Activated CD4-positive, alpha-beta T cell treated with anti-CD3 and anti-CD28 coated beads for 36 hours (primary cell): ENCODE measurements at places on chromosomes 11 and 22. TPM values are rescaled to one million over a fixed set of nuclear protein-coding genes. Genes with fewer than 3 reads are reported as not detected.

The RIC3 gene
- 13.9 TPM for total RNA-seq

- no peak for DNase-seq
Observed at GRCh38 chr11:130592056-130592455, 143.6 kb downstream of the ADAMTS15 start.

GRCh38 chr22:32558681-32559355 lies 84.2 kb downstream of the FBXO7 start:
- DNase-seq, result peak; percentile 11

DNA sequence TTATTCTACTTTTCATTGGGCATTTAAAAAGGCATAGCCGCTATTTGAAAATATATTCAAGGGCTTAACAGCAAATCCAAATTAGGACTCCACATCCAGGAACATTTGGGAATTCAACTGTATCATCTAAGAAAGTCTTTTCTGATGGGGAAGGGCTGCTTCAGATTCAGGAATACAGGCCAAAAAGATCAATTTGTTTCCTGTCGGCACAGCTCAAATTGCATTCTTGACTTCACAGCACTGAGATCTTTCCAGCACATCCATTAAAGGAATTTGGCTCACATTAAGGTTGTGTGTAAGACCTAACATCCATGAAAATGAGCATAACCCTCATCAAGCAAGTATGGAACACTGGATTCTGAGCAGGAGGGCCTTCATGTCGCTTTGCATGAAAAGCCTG lies 1169.5 kb upstream of the CCDC90B start:
- DNase-seq, result no peak

- DNase-seq, result no peak
Observed at GRCh38 chr22:44845191-44845590, 92.8 kb downstream of the ARHGAP8 start.

The MS4A12 gene
- total RNA-seq, result not detected
